BJ (cell line): ENCODE measurements at places on chromosomes 6 and 20.

DNA sequence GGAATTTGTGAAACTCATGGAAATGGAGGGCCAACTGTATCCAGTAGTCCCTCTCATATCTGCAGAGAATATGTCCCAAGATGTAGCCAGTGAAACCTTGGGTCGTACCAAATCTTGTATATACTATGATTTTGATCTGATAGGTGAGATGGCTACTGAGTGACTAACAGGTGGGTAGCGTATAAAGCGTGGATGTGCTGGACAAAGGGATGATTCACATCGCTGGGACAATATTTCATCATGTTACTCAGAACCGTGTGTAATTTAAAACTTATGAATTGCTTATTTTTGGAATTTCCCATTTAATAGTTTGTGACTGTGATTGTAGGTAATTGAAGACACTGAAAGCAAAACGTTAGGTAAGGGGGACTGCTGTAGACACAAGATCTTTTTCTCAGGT, 144.1 kb downstream of the SMAP1 start:
- DNase-seq = no peak

GRCh38 chr20:20184706-20185105, 132.4 kb downstream of the CFAP61 start:
- DNase-seq = no peak

GRCh38 chr6:6680526-6680925, 92.0 kb downstream of the LY86 start:
- DNase-seq = no peak

DNA sequence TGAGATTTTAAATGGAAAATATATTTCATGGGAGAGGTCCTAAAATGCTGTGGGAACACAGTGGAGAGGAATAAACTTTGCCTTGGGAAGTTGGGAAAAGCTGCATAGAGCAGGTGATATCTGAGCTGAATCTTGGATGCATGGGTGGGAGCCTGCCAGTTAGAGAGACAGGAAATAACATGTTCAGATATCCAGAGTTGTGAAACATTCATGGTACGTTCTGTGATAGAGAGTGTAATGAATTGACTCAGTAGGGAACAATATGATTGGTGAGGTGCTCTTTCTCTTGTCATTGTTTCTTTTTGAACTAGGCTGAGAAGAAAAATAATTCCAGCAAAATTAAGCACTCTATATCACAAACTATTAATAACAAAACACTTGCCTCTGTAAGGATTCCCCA, 72.8 kb downstream of the RPS12 start:
- DNase-seq = no peak

- no peak for DNase-seq
These were observed 55.6 kb downstream of the ZNF831 start for GRCh38 chr20:59219211-59219610.

- no peak for DNase-seq
These were observed 41.0 kb downstream of the ZNF292 start for GRCh38 chr6:87196275-87196842.

DNA sequence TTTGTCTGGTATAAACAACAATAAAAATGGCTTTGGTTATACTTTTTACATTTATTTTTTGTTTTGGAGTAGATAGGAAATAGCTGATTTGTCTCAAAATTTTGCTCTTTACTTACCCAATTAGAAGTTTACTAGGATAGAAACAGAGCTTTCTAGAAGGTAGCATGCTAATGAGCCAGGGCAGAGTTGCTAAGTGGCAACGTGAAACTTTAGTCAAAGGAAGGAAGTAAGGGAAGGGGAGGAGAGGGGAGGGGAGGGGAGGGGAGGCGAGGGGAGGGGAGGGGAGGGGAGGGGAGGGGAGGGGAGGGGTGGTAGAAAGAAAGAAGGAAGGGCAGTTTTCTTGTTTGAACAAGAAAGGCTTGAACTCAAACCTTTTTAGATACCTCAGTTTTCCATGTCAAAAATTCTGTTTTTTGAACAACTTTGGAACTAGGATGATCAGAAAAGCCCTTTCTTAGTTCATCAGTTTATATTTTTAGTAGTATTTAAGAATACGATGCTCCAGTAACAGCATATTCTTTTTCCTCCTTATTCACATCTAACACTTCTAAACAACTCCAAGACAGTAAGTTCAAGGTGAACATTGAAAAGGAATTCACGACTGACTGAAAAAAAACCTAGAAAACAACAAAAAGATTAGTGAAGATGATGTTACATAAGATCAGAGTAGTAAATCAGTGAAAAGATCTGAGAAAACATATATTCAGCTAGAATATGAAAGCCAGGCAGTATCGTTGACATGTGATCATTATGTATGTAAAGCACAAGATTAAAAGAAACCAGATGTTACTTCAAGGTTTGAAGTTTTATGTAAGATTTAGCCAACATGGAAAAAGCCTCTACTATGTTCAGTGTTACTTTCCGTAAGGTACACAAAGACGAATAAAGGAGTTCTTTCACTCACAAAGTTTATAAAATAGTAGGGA, 263.4 kb downstream of the ARHGAP18 start:
- DNase-seq = no peak

DNA sequence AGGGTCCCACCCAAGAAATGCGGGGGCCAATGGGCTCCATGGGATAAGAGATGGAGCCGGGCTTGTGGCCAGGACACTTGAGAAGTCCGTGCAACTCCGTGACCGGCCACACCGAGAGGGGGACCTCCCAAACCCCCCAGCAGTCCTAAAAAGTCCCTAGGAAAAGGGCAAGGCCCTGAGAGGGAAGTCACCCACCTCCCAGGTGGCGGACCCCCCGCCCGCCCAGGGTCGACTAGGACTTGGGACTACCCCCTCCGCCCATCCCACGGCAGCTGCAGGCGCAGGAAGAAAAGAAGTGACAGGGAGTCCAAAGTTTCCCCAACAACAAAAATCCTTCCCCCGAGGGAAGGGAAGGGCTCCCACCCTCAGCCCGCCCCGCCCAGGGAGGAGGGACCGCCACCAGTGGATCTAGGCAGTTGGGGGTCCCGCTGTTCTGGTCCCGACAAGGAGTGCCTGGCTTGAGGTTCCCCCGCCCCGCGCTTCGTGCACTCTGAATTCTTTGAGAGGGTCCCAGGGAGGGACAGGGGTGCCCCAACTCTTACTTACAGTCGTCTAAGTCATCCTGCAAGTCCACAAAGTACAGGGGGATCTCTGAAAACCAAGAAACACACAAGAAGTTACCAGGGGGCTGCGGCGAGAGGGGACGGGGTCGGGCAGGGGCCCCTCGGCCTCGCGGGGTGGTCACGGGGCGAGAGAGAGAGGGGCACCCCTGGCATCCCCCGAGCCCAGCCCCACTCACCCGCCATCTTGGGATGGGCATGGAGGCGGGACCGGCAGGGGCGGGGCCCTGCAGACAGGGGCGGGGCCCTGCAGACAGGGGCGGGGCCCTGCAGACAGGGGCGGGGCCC, 611 bp upstream of the RAB22A start:
- DNase-seq = no peak

DNA sequence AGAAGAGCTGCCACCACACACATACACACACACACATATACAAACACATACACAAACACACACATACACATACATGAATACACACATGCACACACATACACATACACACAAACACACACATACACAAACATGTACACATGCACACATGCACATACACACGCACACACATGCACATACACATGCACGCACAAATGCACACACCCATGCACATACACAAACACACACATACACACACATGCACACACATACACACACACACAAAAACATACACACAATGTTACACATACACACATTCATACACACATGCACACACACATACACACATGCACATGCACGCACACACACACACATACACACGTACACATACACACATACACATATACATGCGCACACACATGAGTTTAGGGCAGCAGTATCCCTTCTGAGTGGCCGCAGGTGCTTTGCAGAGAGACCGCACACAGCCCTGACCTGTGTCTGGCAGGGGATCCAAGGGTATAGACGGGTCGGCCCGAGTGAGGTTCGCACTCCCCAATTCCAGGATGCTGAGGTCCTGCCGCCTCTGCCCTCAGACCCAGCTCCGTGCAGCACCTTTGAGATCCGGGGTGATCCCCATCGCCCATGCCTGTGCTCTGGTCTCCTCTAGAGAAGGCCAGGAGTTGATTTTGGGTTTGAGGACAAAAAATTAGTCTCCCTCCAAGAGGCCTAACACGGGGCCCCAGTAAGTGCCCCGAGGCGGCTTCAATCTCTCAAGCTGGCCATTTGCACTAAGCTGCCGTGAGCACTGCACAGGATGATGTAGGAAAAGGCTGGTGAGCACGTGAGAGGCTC, 56.8 kb downstream of the TMEM242 start:
- DNase-seq = no peak

DNA sequence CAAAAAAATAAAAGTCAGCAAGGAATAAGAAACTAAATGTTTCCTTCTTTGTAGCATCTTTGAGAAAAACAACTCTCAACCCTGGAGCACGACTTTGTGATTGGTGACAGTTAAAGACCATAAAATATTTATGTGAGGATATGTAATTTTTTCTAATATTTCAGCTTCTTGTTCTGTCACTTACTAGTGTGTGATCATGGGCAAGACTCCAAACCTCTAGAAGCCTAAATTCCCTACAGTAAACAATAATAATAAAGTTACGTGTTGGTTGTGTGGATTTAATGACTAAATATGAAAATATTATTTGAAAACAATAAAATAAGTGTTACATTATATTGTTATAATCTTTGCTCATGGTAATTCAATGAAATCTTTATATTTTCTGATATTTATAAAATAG, 735.6 kb upstream of the MARCKS start:
- DNase-seq = no peak

GRCh38 chr20:51196991-51197651, 174.2 kb upstream of the KCNG1 start:
- DNase-seq = no peak

DNA sequence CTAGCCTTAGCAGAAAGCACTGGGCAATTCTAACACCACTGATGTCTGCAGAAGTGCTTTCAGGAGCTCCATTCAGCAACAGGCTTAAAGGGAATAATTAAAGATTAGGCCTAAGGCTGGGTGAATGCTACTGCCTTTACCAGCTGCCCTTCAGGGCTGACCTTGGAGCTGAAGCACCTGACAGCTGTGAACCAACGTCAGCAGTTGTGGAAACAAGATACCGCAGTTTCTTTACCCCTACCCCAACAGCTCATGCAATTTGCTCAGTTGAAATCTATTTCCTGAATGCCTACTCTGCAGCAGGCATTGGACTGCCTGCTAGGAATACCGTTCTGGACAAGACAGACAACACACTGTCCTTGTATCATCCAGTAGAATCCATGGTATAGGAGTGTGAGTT, 51.5 kb upstream of the ADTRP start:
- DNase-seq = no peak

GRCh38 chr6:116304538-116305097, 24.9 kb upstream of the TSPYL1 start:
- no peak for DNase-seq

- DNase-seq = no peak
These were observed 76.5 kb downstream of the SLC2A10 start for GRCh38 chr20:46785958-46786357.

GRCh38 chr20:23513164-23513563, 22.2 kb downstream of the CST8 start:
- no peak for DNase-seq

DNA sequence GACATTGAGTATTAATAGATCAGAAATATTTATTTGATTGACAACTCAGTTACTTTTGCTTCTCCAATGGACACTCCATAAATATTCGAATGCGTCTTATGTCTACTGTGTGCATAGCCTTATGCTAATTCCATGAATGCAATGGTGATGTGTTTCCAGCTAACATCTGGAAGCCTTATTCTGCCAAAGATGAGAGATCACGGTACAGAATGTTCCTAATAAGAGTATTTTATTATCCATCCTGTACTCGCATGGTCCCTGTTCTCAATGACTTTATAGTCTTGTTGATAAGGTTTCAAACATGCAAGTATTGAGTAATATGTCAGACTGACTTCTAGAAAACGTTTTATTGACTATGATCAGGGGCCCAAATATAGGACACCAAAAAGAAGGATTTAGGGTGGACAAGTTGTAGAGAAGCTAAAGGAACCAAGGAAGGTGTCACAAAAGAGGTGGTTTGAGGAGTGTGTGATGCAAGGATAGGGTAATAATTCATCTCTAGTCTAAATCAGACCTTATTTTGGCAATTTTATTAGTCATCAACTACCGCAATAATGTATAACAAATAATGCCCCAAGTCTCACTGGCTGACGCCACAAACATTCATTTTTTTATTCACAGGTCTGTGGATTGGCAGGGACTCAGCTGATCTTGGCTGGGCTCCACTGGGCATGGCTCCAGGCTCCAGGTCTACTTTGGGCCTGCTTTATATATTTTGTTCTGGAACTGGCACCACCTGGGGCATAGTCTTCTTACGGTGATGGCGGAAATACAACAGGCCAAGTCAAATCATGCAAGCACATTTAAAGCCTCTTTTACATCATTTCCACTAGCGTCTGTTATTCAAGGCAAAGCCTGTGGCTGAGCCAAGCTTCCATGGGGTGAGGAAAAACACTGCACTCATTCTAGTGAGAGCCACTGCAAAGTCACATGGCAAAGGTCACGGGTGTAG, 24.5 kb upstream of the CD83 start:
- DNase-seq = no peak

DNA sequence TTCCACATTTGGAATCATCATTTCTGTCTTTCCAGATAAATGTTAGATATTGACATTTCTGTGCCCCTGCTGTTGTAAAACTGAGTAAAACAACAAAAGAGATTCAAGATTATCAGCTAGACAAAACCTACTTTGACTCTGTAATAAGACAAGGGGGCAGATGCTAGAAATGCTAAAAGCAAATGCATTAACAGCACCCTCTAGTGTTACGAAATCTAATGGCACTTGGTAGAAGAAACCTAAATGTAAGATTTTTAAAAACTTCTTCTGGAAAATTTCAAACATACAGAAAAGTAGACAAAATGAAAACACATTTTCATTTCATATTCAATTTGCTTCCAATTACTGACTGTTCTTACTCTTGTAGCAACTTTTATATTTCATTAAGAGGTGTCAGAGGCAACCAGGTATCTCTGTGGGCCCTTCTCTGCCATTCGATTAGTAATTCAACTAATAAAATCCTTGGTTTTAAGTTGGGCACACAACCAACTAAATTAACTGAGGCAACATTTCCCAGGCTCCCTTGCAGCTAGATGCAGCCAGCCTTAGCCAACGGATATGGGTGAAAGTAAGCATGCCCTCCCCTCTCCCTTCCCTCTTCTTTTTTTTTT, 45.0 kb downstream of the SLC23A2 start:
- DNase-seq = no peak

GRCh38 chr20:54397292-54398140, 77.9 kb upstream of the DOK5 start:
- DNase-seq = no peak
